ENCODE measurements at places on chromosomes 6 and 20.

GRCh38 chr6:158399040-158399700, 86.9 kb downstream of the TULP4 start:
- no peak for DNase-seq

DNA sequence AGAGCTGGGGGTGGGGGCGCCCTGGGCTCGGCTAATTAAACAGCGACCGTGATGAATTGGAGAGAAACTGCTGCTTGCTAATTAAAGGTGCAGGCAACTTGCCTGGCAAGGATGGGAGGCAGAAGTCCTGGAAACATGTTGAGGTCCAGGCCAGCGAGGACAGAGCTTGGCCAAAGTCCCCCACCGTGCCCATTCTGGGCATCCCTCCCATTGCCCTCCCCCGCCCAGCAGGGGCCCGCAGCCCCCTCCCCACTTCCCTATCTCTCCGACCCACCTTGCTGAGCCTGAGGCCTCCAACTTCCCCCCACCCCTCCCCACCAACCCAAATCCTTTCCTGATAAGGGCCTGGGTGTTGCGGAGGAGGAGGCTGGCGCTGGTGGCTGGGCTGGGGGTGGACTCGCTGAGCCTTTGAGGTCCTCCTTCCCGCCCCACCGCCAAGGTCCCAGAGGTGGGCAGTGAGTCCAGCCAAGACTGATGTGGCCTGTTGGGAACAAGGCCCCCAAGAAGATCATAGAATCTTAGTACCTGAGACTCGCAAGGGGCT, 23.3 kb downstream of the C20orf203 start:
- DNase-seq, result no peak

DNA sequence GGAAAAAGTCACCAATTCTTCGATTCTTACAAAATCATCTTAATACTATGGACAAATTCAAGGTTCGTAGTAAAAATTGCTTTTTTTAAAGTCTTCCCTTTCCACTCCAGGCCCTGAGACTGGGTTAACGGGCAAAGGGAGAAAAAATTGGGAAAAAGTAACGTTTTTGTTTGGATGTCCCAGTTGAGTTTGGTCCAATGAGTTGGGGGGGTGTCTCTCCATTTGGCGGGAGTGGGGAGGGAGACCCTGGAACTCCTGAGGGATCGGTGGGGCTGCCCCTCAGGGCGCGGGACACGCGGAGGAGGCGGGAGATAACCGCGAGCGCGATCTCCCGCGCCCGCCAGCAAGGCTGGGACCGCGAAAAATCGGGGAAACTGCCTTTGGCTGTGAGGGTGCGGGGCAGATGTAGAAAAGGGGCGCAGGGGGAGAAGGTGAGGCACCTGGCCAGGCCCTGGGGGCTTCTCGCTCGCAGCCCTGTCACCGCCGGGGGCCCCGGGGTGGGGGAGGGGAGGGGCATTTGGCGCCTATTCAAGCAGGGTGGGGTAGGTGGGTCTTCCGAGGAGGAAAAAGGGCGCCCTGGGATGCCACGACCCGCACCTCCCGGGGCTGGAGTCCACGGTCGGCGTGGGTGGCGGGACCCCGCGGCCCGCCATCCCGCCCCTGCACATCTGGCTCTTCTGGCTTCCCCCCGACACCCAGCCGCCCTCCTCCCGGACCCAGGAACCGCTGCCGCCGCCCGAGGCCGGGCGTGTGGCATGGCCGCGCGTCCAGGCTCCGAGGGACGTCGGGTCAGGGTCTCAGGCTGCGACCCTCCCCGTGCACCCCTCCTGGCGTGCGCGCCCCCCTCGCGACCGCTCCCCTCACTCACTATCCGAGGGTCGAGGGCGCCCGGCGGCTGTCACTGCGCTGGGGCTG, 595 bp downstream of the FBXO5 start:
- DNase-seq, result no peak

GRCh38 chr20:7346562-7346961, 579.1 kb downstream of the BMP2 start:
- DNase-seq, result no peak

GRCh38 chr6:10567256-10568026, 46.3 kb downstream of the GCNT2 start:
- DNase-seq, result no peak

Measured in thoracic aorta (tissue), 2 donors.